Effector CD8-positive, alpha-beta T cell (primary cell): ENCODE measurements at places on chromosomes 16 and 17.

GRCh38 chr16:56549744-56550385 lies 15.0 kb upstream of the MT4 start:
- DNase-seq, result no peak

- DNase-seq, result no peak
Observed at GRCh38 chr16:48542966-48543365, 67.0 kb downstream of the N4BP1 start.

- no peak for DNase-seq
Observed at GRCh38 chr17:56917559-56918296, 3.9 kb upstream of the TRIM25 start.

GRCh38 chr17:48551214-48551555 lies 6.3 kb upstream of the HOXB2 start:
- DNase-seq, result no peak

GRCh38 chr17:9677411-9677810 lies 32.1 kb downstream of the USP43 start:
- DNase-seq, result no peak

DNA sequence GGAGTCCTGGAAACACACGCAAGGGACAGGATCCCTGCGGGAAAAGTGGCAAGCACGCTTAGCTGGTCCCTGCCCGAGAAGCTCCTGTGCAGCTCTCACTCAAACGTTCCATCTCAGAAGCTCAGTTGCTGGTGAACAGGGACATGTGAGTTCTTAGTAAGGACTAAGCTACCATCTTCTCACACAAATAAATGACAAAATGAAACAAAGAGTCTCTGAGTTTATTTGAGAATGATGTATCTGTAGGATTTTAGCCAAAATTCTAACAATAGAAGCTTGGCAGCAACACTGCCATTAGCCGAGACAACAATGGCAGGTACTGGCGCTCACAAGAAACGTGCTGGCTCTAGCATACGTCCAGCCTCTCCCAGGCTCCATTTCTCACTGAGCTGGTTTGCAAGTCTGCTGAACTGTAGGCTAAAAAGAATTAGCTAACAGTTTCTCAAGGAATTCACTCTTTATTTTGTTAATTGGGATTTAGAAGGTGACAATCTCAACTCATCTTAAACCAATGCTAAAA lies 90.2 kb downstream of the VPS53 start:
- no peak for DNase-seq

- DNase-seq, result no peak
Observed at GRCh38 chr16:82201926-82202325, 31.9 kb upstream of the MPHOSPH6 start.

DNA sequence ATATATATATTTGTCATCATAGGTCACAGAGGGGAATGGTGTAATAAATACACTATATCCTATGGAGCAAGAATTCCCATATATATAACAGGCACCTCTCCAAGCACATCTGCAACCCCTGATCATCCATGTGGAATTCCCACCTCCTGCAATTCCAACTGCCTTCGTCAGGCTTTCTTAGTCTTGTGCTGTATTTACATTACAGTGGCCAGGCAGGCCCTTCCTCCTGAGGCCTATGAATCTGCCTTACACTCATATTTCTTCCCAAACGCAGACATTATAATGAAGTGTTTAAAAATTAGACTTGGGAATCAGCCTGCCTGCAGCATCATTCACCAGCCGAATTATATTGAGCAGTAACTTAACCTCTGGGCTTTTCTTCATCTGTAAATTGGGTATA lies 19.3 kb upstream of the DNAH9 start:
- DNase-seq, result no peak

- DNase-seq, result no peak
Observed at GRCh38 chr16:14399378-14400284, 230.4 kb downstream of the PARN start.

- DNase-seq, result no peak
Observed at GRCh38 chr17:10280068-10280467, 81.7 kb upstream of the GAS7 start.

GRCh38 chr17:17146786-17147406 lies 59.2 kb downstream of the PLD6 start:
- DNase-seq, result no peak

- DNase-seq, result no peak
Observed at GRCh38 chr16:89822188-89823086, 5.8 kb upstream of the SPIRE2 start.

DNA sequence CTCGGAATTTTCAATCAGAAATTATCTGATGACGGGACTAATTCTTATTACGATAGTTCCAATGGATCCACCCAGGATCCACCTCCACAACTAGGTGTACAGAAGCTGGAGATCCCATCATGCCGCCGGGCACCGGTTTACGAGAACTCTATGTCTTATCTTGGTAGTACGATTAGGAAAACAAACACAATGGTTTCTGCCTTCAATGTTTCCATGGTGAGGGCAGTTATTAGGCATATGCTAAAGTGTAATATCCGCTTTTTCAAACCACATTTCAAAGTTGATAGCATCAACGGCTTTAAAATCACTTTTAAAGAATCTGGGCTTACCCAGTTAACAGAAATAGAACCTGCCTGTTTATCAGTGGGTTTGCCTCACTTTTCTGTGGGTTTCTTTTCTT lies 705.7 kb downstream of the MAF start:
- DNase-seq, result no peak

- no peak for DNase-seq
Observed at GRCh38 chr17:75819678-75820077, 24.5 kb downstream of the UNC13D start.

- DNase-seq, result no peak
Observed at GRCh38 chr17:72661116-72661944, 431.2 kb downstream of the SLC39A11 start.

DNA sequence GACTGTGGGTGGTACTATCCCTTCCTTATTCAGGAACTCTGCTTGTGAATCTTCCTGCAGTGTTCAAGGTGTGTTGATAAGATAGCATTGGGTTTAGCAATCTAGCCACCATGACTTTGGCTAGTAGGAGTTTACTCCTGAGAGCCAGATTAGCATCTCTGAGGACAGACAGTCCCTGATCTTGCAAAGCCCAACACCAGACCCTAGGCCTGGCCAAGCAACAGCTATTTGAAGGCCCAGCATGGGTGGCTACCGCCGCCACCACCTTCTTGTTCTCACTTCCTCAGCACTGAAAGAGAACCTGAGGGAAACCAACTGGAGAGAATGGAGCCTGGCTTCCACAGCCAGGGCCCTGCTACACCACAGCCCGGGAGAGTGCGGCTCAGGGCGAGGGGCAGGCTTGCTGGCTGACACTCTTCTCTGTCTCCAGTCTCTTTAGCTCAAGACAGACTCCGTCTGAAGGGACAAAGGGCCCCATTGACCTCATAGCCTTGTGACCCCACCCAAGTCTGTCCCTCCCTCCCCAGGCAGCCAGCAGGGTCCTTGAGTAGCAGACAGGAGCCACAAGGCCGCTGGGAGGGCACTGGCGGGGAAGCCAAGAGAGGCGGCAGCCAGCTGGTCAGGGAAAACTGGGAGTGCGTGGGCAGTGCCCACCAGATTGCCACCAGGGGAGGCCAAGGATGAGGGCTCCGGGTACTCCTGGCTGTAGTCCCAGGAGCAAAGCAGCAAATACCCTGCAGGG lies 10.9 kb upstream of the ARHGAP23 start:
- DNase-seq, result no peak

DNA sequence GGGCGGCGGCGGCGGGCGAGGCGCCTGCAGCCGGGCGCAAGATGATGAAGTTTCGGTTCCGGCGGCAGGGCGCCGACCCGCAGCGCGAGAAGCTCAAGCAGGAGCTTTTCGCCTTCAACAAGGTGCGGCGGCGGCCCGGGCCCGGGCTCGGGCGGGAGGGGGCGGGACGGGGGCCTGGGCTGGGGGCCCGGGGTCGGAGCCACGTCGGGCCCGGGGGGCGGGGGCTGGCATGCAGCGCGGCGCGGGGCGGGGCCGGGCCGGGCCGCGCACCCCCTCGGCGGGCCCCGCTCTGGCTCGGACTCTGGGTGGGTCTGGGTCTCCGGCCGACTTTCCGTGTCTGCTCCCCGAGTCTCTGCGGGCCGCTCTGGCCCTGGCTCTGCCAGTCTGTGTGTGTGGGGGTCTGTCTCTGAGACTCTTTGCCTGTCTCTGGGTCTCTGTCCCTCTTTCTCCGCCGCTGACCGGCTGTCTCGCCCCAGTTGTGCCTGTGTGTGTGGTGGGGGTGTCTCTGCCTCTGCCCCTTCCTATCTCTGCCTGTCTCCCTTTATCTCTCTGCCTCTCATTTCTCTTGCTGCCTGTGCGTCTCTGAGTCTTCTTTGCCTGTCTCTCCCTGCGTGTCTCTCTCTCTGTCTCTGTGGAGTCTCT lies 328 bp downstream of the LLGL1 start:
- no peak for DNase-seq

DNA sequence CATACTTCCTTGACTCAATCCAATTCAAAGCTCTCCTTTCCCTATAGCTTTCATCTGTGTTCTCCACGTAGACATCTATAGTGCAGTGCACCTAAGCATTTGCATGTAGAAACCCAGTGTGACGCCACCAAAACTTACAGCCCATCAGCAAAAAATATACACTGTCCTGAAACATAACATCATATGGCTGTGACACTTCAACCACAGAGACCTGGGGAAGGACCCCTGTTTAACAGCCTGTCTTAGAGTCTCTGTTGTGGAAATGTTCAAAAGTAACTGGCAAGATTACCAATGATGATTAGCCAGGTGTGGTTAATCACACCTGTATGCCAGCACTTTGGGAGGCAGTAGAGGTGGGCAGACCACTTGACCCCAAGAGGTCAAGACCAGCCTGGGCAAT lies 22.2 kb downstream of the GSPT1 start:
- no peak for DNase-seq

DNA sequence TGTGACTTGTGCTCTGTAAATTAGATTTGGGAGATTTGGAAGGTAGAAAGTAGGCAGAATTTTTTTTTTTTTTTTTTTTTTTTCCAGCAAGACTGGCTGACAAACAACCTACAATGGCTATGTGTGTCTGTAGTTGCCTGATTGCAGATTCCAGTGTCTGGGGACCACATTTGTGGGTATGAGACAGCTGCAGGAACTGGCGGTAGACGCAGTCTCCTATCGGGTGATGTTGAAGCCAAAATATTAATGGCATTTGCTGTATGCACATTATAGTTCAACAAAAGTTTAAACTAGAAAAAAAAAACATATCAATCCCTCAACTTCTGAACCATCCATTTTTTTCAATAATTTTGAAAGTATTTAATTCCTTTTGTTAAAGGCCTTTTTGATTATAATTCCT lies 665.2 kb downstream of the TOX3 start:
- DNase-seq, result no peak

DNA sequence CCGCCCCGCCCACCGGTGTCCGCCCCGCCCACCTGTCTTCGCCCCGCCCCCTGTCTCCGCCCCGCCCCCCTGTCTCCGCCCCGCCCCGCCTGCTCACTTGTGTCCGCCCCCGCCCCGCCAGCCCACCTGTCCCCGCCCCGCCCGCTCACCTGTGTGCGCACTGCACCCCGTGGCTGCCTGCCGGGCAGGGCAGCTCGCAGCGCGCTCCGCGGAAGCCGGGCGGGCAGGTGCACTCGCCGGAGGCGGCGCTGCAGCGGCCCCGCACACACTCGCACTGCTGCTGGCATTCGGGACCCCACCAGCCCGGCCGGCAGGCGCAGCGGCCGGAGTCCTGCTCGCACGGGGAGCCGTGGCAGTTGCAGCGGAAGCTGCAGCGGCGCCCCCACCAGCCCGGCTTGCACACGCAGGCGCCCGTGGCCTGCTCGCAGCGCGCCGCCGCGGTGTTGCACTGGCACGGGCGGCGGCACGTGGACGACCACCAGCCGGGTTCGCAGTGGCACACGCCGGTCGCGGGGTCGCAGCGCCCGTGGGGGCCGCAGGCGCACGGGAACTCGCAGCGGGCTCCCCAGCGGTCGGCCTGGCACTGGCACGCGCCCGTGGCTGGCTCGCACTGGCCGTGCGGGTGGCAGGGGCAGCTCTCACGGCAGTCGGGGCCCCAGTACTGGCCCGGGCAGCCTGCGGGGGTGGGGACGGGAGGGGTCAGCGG lies 2.1 kb downstream of the SCARF1 start:
- DNase-seq, result peak; percentile 66
